ENCODE measurements at places on chromosomes 6 and 20.

DNA sequence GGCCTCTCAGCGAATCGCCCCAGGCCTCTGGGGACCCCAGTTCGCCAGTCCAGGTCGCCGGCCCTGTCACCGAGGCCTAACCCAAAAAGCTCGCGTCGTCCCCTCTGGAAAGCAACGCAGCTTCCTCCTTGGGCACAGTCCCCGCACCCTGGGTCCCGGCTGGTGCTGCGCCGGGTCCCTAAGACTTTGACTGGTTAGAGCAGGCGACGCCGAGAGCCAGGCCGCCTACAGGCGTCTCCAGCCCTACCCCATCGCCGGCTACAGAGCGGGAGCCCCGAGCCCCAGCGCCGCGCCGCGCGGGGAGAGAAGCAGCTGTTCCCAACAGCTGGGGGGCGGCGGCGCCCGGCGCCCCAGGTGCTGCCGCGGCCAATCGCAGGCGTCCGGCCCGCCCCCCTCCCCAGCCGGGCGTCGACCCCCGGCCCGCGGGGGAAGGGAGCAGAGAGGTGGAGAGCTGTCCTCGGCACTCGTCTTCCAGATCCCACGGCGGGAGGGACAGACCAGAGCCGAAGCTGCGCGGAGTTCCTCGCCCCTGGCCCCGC, 540 bp upstream of the RBM24 start:
- no peak for DNase-seq

- no peak for DNase-seq
Observed at GRCh38 chr20:13183005-13183404, 38.1 kb upstream of the ISM1 start.

DNA sequence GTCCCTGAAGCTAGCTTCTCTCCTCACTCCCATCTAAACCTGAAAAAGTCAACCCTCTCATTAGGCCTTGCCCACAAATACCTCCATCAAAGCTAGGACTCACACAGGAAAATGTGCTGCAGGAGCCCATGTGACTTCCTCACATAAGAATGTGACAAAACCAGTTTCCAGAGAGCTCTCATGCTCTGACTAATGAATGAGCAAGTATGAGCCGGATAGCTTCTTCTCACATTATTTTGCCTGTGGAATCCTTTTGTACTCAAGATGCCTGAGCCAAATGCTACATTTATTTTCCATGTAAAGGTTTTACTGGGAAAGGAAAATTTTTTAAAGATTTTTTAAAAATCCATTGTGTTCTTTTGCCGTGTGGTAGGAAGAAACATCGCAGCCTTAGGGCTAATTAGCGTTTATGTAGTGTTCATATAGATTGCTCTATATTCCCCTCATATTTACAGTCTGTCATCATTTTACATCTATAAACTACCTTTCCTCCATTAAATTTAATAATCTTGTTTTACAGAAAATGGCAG, 68.6 kb upstream of the CCN6 start:
- no peak for DNase-seq

- no peak for DNase-seq
Observed at GRCh38 chr6:2259574-2259973, 14.2 kb upstream of the GMDS start.

- DNase-seq, result no peak
Observed at GRCh38 chr6:156890627-156891314, 113.6 kb downstream of the ARID1B start.
